Neural progenitor cell (in vitro differentiated cells): ENCODE measurements at places on chromosomes 12 and 14.
A peak's percentile ranks its signal among the peaks of the same experiment; 100 is the strongest.

DNA sequence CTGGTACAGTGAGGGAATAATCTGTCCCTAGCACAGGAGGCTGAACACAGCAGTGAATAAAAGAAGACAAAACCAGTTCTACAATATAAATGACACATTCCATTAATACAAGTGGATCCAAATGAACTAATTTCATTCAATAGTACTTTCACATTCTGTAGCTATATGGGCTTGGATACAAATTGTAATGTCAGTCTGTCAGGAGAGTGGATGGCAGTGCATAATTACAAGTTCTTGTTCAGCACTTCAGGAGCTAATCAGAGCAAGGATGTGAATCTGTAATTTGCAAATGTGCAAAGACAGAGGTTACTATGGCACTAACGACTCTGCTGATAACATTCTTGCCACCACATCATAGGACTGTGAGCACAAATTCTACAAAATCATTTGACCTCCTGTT is 697.9 kb downstream of the DIO2 start:
- no peaks in the 10 kb centered on the region for H3K36me3 ChIP-seq
- no peak for DNase-seq
- H3K27me3 ChIP-seq = no peaks in the 10 kb centered on the region
- peaks cover 54% of the 10 kb centered on the region for H3K4me1 ChIP-seq
- no peak overlapping the region for H3K4me3 ChIP-seq
- no peak overlapping the region for H3K27ac ChIP-seq

DNA sequence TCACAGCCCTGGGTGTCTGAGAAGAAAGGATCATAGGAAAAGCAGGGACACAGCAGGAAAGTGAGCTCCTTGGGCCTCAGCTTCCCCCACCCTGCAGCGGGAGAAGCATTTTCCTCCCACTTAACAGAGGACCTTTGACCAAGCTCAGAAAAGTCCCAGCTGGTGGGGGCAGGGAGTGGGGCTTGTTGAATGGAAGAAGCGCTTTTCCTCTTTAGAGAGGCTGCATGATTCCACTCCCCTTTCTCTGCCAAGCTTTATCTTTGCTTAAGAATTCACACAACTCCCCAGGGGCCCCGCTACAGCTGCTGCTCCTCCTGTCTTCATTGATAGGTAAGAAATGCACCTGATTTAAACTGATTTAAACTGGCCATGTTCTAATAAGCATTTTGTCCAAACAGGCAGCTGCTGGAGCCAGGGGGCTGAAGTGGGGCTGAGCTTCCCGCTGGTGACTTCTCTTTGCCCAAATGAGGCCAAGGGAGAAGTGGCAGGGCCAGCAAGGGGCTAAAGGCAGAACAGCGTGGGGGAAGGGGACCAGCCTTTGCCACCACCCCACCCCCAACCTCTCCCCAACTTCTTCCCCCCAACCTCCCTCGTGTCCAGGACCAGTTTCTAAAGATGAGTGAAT is 1.7 kb upstream of the PAPLN start:
- H3K27me3 ChIP-seq = peaks cover 49% of the 10 kb centered on the region
- peak overlapping the region; percentile 71 for H3K4me3 ChIP-seq

DNA sequence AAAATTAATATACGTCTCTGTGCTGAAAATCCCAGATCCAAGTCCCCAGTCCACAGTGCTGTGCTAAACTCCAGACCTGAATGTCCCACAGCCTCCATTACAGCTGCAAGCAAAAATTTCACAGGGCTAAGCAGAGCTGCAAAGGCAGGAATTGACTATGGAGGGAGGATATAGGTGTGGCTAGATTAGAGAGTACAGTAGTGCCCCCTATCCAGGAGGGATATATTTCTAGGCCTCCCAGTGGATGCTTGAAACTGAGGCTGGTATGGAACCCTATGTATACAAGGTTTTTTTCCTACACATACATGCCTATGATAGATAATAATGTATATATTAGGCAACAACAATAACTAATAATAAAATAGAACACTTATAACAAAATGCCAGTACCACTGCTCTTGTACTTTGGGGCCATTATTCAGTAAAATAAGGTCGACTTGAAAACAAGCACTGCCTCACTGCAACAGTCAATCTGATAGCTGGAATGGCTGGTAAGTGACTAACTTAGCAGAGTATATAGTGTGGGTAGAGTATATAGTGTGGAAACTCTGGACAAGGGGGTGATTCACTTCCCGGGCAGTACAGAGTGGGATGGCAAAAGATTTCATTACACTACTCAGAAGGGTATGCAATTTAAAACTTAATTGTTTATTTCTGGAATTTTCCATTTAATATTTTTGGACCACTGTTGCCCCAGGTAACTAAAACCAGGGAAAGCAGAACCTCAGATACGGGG is 82.7 kb downstream of the C14orf132 start:
- no peaks in the 10 kb centered on the region for H3K27me3 ChIP-seq
- no peak overlapping the region for H3K4me3 ChIP-seq
- no peaks in the 10 kb centered on the region for H3K36me3 ChIP-seq
- H3K27ac ChIP-seq = no peak overlapping the region
- no peaks in the 10 kb centered on the region for H3K4me1 ChIP-seq

DNA sequence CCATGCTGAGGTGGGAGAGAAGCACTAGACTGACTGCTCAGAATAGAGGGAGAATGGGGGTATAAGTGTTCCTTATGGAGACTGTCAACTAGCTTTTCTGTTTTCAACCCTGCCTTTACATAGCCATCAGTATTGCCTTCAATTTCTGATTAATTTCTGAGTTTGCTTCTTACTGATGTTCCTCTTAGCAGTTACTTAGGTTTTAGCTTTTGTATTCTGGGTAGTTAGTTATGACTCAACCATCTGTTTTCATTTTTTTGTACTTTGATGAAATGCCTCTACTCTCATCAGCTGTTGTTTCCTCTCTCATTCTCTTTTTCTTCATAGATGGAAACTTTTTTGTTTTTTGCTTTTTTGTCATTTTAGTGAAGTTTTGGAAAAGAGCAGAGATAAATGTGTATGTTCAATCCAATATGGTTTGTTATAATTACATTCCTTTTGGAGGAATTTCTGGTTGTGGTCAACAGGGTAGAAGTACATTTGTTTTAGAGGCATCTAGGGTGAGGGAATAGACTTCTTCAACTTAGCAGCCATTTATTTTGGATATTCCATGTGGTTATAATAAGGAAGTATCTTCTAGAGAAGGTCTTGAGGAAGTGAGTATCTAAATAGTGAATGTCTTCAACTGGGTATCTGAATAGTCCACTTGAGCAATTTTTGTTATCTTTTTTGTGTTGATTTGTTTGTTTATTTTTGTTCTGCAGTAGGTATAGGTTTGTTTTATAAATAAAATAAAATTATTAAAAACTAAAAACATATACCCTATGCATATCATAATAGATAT is 29.6 kb downstream of the PMCH start:
- no peak overlapping the region for H3K27ac ChIP-seq
- H3K4me1 ChIP-seq = no peaks in the 10 kb centered on the region
- no peak for DNase-seq
- no peak overlapping the region for H3K4me3 ChIP-seq

DNA sequence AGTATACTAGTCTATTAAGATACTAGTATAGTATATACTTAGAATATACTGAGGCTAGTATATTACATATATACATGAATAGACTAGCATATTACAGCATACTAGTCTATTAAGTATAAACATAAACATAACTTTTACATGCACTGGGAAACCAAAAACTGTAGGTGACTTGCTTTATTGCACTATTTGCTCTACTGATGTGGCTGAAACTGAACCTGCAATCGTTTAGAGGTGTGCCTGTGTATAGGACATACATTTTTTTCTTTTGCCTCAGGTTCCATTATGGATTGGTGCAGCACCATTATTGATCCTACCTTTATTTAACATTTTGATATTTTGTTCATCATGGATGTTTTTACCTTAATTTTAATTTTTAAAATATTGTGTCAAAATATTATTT is 143.2 kb upstream of the RGS6 start:
- H3K4me3 ChIP-seq = no peak overlapping the region
- no peak overlapping the region for H3K27ac ChIP-seq
- no peak for DNase-seq
- no peaks in the 10 kb centered on the region for H3K27me3 ChIP-seq
- H3K36me3 ChIP-seq = no peaks in the 10 kb centered on the region
- H3K4me1 ChIP-seq = no peaks in the 10 kb centered on the region

GRCh38 chr12:54526812-54527630 is 22.4 kb upstream of the PDE1B start:
- no peak overlapping the region for H3K27ac ChIP-seq
- no peaks in the 10 kb centered on the region for H3K36me3 ChIP-seq
- H3K27me3 ChIP-seq = peaks cover 34% of the 10 kb centered on the region
- DNase-seq = peak; percentile 82
- H3K4me1 ChIP-seq = peaks cover 24% of the 10 kb centered on the region

DNA sequence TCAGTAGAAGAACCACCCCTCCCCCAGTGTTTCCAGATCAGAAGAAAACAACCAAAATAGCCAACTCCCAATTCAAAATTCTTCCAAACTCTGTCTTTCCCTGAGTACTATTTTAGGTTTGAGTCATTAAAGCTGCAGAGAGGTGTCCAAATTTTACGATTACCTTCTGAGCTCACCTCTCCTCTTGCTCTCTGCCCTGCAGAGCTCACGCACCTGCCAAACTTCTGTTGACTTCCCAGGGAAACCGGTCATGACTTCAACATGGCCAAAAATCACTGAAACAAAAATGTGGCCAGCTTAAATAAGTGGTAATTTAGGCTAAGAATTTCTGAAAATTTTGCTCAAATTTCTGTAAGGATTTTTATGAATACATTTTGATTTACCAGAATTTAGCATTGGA is 70.9 kb upstream of the OTX2 start:
- no peaks in the 10 kb centered on the region for H3K27me3 ChIP-seq
- H3K36me3 ChIP-seq = no peaks in the 10 kb centered on the region
- DNase-seq = no peak

DNA sequence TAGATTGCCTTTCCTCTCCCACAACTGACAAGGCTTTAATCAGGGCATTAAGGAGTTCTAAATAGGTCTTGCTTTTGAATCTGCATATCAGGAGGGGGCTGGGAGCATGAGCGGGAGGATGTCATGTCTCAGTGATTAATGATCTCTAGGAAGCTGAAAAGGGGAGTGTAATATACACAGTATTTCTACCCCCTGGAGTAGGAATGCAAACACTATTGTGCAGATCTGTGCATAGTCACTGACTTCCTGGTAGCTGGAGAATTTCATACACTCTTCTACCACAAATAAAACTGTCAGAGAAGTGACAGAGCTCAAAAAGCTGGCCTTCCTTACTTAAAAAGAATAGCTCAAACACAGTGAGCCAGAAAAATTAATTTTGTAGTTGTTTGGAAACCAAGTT is 65.8 kb downstream of the RIC8B start:
- H3K36me3 ChIP-seq = peaks cover 4% of the 10 kb centered on the region
- peaks cover 30% of the 10 kb centered on the region for H3K4me1 ChIP-seq
- H3K27me3 ChIP-seq = no peaks in the 10 kb centered on the region
- no peak overlapping the region for H3K4me3 ChIP-seq

GRCh38 chr14:23661542-23661941 is 25.4 kb downstream of the DHRS2 start:
- no peak for DNase-seq
- H3K36me3 ChIP-seq = no peaks in the 10 kb centered on the region
- no peak overlapping the region for H3K4me3 ChIP-seq
- H3K27ac ChIP-seq = no peak overlapping the region
- no peaks in the 10 kb centered on the region for H3K4me1 ChIP-seq

GRCh38 chr12:56230432-56231183 is 757 bp downstream of the SLC39A5 start:
- H3K27me3 ChIP-seq = no peaks in the 10 kb centered on the region
- H3K36me3 ChIP-seq = no peaks in the 10 kb centered on the region
- H3K4me1 ChIP-seq = no peaks in the 10 kb centered on the region
- no peak overlapping the region for H3K27ac ChIP-seq

DNA sequence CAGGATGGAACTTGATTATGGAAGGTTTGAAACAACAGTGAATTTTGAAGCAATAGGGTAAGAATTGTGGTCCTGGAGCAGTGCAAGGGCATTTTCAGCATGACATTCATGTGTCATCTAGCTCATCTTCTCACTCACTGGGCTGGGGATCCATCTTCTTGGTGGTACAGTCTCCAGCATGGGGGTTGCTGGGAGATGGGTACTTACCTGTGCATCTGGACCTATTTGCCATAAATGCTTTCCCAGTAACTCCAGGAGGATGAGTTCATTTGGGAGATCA is 7.2 kb downstream of the HSP90AA1 start:
- no peak overlapping the region for H3K4me3 ChIP-seq
- no peak overlapping the region for H3K27ac ChIP-seq
- no peaks in the 10 kb centered on the region for H3K27me3 ChIP-seq
- peaks cover 36% of the 10 kb centered on the region for H3K36me3 ChIP-seq
- H3K4me1 ChIP-seq = peaks cover 23% of the 10 kb centered on the region

DNA sequence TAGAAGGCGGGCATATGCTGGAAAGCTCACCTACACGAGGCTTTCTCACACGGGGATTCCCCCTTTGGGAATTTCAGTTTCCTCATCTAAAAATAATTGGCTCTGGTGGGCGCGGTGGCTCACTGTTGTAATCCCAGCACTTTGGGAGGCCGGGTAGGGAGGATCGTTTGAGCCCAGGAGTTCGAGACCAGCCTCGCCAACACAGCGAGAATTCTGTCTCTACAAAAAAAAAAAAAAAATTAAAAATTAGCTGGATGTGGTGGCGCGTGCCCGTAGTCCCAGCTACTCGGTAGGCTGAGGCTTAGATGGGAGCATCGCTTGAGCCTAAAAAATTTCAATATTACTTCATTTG is 400 bp upstream of the NDUFA12 start:
- peaks cover 7% of the 10 kb centered on the region for H3K36me3 ChIP-seq
- H3K27me3 ChIP-seq = no peaks in the 10 kb centered on the region
- peak overlapping the region; percentile 81 for H3K4me3 ChIP-seq
- no peak for DNase-seq

GRCh38 chr14:66045572-66046021 is 440.6 kb upstream of the CCDC196 start:
- peaks cover 20% of the 10 kb centered on the region for H3K4me1 ChIP-seq
- H3K4me3 ChIP-seq = no peak overlapping the region
- H3K27ac ChIP-seq = no peak overlapping the region
- no peaks in the 10 kb centered on the region for H3K36me3 ChIP-seq
- peak; percentile 49 for DNase-seq

DNA sequence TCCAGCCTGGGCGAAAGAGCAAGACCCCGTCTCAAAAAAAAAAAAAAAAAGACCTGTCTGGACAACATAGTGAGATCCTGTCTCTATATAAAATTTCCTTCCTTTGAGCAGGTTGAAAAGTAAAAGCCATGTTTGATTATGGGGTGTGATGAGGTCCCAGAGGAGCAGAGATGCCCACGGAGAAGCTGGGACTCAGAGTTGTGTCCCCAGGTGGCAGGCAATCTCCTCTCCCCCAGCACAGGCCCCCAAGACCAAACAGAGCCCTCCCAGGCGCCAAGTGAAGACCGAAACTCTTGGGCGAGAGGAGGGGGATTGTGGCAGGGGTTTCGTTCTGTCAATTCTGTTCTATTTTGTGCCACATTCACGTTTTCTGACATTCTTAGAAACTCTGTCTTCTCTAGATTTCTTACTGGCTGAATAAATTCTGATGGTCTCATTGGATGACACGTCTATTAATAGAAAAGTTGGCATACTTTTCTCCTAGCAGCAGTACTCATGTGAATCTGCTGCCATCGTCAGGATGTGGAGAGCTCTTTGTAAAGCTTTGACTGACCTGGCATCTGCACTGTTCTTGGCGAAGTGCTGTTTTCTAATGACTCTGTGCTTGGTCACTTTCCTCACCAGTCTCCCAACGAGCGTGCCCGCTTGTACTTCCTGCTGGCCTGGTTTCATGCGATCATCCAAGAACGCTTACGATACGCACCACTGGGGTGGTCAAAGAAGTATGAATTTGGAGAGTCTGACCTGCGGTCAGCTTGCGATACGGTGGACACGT is 43.4 kb downstream of the HSP90AA1 start:
- H3K27ac ChIP-seq = no peak overlapping the region
- no peak overlapping the region for H3K4me3 ChIP-seq
- H3K36me3 ChIP-seq = peaks cover 7% of the 10 kb centered on the region
- no peaks in the 10 kb centered on the region for H3K27me3 ChIP-seq
- no peaks in the 10 kb centered on the region for H3K4me1 ChIP-seq
